ENCODE measurements at places on chromosomes 4 and X. TPM values are rescaled to one million over a fixed set of nuclear protein-coding genes. Genes with fewer than 3 reads are reported as not detected.

- no peak for DNase-seq
These were observed 144.3 kb downstream of the MOSPD2 start for GRCh38 chrX:15017491-15017890.

DNA sequence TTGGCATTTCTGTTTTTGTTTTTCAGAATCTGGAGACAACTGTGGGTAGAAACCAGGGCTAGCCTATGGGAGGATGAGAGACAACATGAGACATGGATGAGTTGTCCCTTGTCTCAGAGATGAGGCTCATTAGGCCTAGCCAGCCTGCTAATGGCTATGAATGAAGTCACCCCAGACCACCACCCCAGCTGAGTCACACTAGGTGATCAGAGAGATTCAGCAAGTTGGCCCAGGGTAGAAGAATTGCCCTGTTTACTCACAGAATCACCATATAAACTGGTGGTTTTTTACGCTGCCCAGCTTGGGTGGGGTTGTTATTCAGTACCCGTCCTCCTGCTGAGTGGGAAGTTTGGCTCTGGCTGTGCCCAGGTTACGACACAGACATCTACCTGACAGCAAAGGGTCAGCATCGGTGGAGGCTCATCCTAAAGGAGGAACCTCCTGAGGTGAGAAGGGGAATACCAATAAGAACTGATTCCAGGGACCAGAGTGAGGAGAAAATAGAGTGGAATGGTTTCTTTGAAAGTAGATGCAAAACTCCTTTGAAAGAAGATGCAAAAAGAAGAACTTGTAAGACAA is 17.2 kb upstream of the ARSJ start:
- no peak for DNase-seq

- DNase-seq, result no peak
These were observed 833 bp downstream of the FGD1 start for GRCh38 chrX:54494989-54495813.

Gene RAB39B
- 0.36 TPM for total RNA-seq

- DNase-seq, result no peak
These were observed 169.1 kb downstream of the ARHGAP24 start for GRCh38 chr4:85644061-85644460.

Gene CLGN
- total RNA-seq, result 7.7 TPM

- no peak for DNase-seq
These were observed 8.7 kb downstream of the RHOH start for GRCh38 chr4:40205259-40206198.

- no peak for DNase-seq
These were observed 10.5 kb upstream of the GNPDA2 start for GRCh38 chr4:44736900-44737299.

DNA sequence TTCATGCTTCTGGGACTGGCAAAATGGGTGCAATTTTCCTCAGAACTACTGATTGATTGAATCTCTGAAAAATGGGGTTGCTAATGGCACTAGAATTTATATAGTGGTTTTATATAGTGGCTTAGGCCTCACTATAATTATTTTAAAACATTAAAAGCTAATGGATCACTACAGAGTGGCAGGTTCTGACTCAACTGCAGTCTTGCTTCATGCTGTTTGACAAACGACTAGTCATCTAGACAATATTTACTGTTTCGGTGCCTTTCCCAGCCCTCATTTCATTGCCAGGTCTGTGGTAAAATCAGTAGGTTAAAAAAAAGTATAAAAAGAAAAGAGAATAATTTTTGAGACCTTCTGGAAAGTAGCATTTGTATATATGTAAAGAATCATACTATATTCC is 352.8 kb upstream of the ATOH1 start:
- no peak for DNase-seq

DNA sequence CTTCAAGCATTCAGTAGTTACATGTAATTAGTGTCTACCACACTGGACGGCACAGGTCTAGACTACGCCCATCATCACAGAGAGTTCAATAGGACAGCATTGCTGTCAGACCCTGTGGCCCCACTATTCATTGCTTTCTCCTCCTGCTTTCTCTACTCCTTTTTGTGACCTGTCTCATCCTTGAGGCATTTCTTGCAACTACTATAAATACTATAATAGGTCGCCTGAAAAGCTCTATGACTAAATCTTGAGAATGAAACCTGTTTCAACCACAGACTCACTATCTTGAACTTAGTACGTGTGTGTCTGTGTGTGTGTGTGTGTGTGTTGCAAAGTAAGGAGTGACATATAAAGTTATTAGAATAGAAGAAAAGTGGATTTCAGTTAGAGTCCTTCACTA is 252.9 kb upstream of the KLF3 start:
- DNase-seq, result no peak

GRCh38 chr4:148315049-148315448 is 127.2 kb downstream of the NR3C2 start:
- no peak for DNase-seq

All from epithelial cell of proximal tubule (primary cell).